ENCODE measurements at places on chromosomes 5 and 9.

GRCh38 chr9:93929231-93929630, 25.9 kb downstream of the BARX1 start:
- no peak for DNase-seq

- DNase-seq: no peak
These were observed 154.9 kb downstream of the TENT4A start for GRCh38 chr5:6868171-6868570.

- no peak for DNase-seq
These were observed 274.2 kb upstream of the TARS1 start for GRCh38 chr5:33166522-33166921.

- DNase-seq: no peak
These were observed 57.6 kb upstream of the GRHPR start for GRCh38 chr9:37364751-37365360.

DNA sequence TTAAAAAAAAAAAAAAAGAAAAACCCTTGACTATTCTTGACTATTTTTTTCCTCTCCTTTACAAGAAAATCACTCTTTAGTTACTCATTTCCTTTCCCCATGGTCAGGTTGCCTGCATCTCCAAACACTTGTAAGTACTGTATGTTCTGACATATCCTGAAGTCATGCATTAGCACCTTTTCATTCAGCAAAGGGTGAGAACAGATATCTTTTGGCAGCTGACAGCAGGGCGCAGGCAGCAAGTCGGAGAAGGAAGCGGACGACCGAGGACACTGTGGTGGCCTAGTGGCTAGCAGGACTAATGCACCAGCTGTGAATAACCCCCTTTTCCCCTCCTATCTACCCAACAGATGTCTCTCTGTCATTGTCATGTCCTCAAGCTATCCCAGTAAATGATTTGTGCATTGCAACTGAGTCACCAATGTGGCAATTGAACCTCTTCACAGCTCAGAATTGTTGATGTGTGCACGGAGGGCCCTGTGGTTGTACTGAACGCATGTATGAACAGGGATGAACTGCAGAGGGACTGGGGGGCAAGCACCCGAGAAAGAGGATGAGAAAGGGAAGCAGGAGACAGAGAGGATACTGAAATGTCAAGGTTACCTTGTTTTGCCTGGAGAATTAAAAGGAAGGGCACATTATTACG, 996.0 kb upstream of the ARRDC3 start:
- peak; percentile 82 for DNase-seq

- DNase-seq: no peak
These were observed 672 bp upstream of the ITGA2 start for GRCh38 chr5:52988335-52989024.

DNA sequence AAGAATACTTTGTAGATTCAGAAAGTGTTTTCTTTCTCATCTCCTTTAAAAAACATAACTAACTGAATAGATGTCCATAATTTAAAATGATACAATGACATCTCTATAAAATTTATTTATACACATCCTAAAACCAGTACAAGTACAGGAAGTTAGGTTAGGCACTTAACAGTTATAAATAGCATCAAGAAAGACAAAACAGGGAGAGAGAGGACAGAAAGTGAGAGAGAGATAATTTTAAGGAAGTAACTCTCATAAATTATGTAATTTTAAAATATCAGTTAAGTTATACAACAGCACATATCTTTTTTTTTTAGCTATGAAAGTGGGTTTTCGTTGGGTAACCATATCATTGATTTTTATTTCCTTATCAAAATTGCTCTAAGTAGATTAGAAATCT, 1068.6 kb downstream of the TAF11L14 start:
- DNase-seq: no peak

- DNase-seq: no peak
These were observed 183.1 kb downstream of the PALM2AKAP2 start for GRCh38 chr9:109963079-109963478.

DNA sequence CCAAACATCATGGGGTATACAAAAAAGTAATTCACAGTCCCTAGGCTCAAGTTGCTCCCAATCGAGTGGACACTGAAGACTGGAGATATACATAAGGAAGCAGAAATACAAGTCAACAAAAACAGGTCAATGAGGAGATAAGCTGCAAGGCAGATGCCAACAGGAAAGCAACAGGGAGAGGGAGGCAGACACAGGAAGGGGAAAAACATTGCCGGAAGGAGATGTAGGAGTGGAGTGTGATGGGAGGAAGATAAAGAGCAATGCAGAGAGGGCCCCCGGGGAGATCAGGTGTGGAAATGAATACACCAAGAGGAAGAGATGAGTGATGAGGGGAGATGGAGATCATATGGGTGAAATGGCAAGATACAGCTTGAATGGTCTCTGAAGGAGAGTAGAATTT, 243.0 kb downstream of the RAB3C start:
- DNase-seq: no peak

DNA sequence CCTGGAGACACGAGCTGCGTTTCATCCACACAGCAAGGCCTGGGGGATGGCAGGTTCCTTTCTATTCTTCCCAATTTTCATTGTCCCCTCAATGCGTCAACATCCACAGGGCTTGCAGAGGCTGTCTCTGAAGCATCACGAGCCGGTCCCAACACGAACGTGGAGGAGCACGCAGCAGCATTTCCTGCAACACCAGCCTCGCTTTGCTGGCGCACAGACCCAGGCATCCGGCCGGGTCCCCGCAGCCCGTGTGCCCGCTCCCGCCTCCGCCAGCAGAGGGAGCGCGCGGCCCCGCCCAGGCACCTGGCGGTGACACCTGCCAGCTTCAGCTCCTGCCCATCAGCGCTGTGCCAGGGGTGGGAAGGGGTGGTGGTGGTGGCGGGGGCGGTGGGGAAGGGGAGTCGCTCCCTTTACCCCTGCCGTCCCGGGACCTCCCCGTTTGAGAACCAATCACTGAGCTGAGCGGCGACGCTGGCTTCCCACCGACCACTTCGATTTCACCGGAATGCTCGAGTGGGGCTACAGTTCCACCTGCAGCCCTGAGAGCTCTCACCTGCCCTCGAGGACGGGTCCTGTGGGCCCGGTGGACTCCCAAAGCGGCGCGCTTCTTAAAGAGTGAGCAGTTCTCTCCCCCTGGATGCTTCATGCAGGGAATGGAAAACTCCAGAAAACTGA, 464.5 kb downstream of the ICE1 start:
- DNase-seq: no peak

DNA sequence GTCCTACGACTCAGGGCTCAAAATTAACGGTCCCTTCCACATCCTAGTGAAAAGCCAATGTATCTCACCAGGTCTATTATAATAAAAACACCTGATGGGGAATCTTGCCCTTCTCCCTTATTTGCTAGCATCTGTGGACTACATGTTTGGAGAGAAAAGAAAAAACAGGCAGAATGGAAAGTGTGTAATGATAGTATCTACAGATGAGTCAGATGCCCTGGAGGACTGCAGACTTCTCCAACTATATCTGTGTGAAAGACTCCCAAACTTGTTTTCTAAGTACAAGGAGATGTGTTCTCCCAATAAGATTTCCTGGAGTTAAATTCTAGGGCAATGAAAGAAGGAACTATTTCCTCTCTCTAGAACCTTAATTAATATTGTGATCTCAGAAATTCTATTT, 66.0 kb downstream of the FOXB2 start:
- DNase-seq: no peak

DNA sequence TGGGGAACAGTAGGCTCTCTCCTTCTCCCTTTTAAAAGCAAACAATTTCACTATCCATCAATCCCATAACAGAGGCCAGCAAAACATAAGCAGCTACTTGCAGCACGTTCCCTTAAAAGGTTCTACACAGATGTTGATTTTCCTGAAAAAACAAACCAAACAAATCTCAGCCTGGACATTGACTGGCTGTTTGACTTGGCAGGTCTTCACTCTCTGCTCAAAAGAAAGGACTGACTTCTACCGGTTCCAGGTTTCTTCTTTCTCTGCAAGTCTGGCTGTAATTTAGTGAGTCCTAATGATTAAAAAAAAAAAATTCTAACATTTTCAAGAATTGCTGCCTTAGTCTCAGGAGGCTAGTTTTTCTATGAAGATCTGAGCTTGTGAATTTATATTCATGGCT, 203.1 kb upstream of the EFNA5 start:
- no peak for DNase-seq

DNA sequence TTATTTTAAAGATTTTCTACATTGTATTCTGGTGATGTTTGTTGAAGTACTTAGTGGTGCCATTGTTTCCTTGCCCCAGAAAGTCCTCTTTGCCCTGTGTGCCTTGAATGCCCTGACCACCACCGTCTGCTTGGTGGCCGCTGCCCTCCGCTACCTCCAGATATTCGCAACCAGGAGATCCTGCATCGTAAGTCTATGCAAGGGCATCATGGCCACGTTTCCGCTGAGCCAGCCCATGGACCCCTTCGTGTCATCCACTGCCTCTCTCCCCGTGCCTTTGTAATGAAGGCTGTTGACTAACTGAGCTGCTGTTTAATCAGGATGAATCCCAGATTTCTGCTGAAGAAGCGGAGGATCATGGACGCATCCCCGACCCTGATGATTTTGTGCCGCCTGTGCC, 52.3 kb downstream of the ENTREP1 start:
- no peak for DNase-seq

GRCh38 chr9:128393145-128393775, 22.1 kb downstream of the URM1 start:
- DNase-seq: no peak

DNA sequence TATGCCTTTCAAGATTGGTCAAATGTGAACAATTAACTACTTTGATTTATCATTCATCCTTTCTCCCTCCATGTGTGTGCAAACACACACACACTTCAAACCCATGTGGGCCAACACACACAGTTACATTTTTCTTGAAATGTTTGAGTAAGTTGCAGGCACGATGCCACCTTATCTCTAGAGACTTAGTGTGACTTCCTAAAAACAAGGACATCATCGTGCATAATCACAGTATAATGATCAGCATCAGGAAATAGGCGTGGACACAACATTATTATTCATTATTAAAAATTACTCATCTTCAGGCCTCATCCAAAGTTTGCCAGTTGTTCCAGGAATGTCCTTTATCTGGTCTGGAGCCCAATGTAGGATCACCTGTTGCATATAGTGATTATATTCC, 209.5 kb downstream of the GNA14 start:
- DNase-seq: no peak

GRCh38 chr9:96136992-96137670, 164.8 kb downstream of the HSD17B3 start:
- DNase-seq: peak; percentile 88

DNA sequence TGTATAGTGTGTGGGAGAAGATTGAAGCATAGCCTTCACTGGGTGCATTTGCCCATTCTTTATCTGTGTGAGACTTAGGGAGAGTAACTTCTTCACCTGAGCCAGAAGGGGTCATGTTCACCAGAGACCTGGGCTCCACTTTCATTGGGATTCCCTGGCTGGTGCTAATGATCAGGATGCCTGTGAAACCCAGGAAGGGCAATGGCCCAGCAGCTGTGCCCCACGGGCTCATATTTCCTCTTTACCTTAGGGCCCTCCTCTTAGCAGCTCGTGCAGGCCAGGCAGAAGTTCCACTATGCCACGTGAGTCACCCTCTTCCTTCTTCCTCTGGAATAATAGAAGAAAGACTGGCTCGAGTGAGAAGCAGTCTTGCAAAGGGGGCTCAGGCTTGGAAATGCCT, 5.0 kb downstream of the PPARGC1B start:
- DNase-seq: peak; percentile 36

GRCh38 chr5:43649256-43649655, 46.3 kb downstream of the NNT start:
- peak; percentile 80 for DNase-seq

DNA sequence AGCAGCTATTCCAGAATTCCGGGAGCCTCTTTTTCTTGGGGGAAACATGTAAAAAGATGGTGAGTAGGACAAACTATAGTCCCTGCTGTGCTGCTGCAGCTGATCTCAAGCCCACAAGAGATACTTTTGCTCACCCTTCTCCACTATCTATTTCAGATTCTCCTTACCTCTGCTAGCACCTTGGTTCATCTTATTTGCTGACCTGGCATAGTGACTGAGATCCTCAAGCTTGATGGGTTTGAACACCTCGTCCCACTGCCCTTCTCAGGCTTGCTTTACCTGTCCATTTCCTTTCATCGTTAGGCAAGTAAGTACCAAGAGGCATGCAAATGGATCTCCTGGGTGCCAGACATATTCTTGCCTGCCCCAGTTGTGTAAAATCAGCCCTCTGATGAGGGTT, 338.4 kb upstream of the SMARCA2 start:
- no peak for DNase-seq

GRCh38 chr5:133251296-133252132, 199.7 kb downstream of the HSPA4 start:
- no peak for DNase-seq

- DNase-seq: no peak
These were observed 732 bp upstream of the MCIDAS start for GRCh38 chr5:55227664-55228430.

GRCh38 chr5:27962198-27962597, 923.8 kb upstream of the CDH9 start:
- peak; percentile 36 for DNase-seq

DNA sequence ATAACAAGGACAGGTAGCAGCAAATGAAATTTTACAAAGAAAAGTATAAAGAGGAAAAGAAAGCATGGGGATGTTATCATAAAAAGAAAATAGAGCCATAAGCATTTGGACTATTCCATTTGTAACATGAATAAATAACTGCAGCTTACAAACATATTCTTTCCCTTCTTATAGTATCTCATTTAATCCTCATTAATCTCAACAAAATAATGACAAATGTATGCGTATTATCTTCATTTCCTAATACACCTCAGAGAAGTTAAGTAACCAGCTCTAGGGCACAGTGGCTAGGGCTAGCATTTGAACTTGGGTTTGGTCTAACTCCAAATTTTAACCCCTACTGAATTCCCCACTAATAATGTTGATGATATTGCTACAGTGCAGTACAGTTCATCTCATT, 175.5 kb upstream of the POU5F2 start:
- no peak for DNase-seq

GRCh38 chr5:173554989-173555705, 61.3 kb downstream of the BOD1 start:
- no peak for DNase-seq

GRCh38 chr9:19511694-19512093, 102.9 kb downstream of the ACER2 start:
- DNase-seq: no peak

GRCh38 chr9:114592356-114592755, 4.8 kb downstream of the ATP6V1G1 start:
- DNase-seq: peak; percentile 78

GRCh38 chr5:107127878-107128277, 542.9 kb downstream of the EFNA5 start:
- DNase-seq: no peak
